H7 (cell line): ENCODE measurements at places on chromosomes 11 and 22.
A peak's percentile ranks its signal among the peaks of the same experiment; 100 is the strongest.

DNA sequence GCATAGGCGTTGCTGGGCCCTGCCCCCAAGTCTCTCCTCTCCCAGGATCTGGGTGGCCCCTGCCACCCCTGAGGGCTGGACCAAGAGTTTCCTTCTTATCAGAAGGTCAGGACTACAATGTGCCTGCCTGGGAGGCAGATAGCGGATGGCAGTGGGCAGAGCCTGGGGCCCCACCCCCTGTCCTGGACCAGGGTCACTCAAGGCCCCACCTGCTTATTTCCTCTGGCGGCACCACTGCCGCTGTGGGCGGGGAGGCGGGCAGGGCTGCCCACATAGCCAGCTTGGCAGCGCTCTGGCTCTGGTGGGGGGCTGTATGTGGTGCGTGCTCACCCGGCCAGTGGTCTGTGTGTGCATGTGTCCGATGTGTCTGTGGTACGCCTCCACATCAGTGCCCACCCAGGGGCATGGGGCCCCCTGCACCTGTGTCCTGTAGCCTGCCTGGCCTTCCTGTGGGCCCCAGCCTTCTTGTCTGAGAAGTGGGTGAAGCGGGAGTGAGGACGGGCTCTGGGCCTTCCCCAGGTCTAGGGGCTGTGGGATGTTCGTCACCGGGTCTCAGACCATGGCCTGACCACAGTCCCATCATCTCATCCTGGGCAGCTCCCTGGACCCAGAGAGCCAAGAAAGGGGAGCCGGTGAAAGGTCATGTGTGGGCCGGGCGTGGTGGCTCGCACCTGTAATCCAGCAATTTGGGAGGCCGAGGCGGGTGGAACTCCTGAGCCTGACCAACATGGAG, 3.0 kb downstream of the GAS2L1 start:
- peak; percentile 58 for DNase-seq

GRCh38 chr11:15194671-15195415, 80.1 kb downstream of the INSC start:
- DNase-seq, result no peak

- peak; percentile 71 for DNase-seq
Measured at GRCh38 chr11:118415739-118416068, 14.3 kb downstream of the ATP5MG start.

- no peak for DNase-seq
Measured at GRCh38 chr22:49261616-49262015, 566.1 kb downstream of the BRD1 start.

- DNase-seq, result peak; percentile 48
Measured at GRCh38 chr22:33706100-33706499, 214.2 kb downstream of the LARGE1 start.
